ENCODE measurements at places on chromosomes 6 and 20.

GRCh38 chr20:49668181-49668877 lies 45.3 kb downstream of the B4GALT5 start:
- DNase-seq, result no peak

- peak; percentile 81 for DNase-seq
Observed at GRCh38 chr20:13022401-13023155, 13.8 kb downstream of the SPTLC3 start.

- DNase-seq, result no peak
Observed at GRCh38 chr20:58893355-58894120, 41.0 kb downstream of the GNAS start.

DNA sequence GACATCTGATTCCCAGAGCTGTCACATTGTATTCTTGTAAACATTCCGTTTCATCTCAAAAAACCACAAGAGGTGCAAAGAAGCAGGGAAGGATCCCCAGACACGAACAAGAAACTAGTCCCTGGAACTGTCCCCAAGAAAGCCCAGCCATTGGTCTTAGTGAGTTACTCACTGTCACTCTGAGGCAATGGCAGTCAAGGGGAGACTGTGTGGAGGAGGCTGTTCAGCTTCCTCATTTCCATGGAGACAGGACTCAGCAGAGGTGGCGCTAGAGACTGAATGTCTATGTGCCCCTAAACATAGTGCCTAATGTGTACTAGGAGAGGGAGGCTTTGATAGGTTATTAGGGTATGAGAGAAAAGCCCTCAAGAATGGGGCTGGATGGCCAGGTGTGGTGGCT lies 11.1 kb downstream of the ULBP1 start:
- no peak for DNase-seq

DNA sequence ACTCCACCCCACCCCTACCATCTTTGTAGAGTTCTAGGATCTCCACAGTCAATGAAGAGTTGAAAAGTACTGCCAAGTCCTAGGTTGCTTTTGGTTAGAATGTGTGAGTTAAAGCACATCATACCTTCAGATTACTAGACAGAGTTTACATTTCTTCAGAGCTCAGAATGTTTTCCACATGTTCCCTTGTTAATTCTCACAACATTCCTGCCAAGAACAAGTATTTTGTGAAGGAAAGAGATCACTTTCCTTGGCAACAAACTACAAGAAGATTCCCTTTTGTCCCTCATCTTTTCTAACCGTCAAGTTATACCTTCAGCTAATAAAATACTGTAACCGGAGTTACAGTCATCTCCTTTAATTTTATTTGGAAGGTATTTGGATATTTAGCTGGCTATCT lies 266.8 kb downstream of the ZFAND3 start:
- no peak for DNase-seq

GRCh38 chr6:84870672-84871071 lies 106.3 kb upstream of the TBX18 start:
- DNase-seq, result no peak

GRCh38 chr20:25275813-25276532 lies 28.1 kb downstream of the PYGB start:
- no peak for DNase-seq

- DNase-seq, result no peak
Observed at GRCh38 chr6:30543821-30544220, 12.5 kb downstream of the GNL1 start.

GRCh38 chr6:122678841-122679240 lies 68.6 kb downstream of the PKIB start:
- no peak for DNase-seq

DNA sequence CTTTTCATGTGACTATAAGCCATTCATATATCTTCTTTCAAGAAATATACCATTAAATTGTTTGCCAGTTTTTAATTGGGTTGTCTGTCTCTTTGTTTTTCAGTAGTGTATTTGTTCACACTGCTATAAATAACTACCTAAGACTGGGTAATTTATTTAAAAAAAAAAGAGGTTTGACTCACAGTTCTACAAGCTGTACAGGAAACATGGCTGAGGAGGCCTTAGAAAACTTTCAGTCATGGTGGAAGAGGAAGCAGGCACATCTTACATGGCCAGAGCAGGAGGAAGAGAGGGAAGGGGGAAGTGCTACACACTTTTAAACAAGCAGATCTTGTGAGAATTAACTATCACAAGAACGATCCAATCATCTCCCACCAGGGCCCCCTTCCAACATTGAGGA lies 255.3 kb downstream of the EPM2A start:
- no peak for DNase-seq

GRCh38 chr6:75292555-75292954 lies 8.0 kb upstream of the TMEM30A start:
- DNase-seq, result no peak

- DNase-seq, result no peak
Observed at GRCh38 chr20:36736451-36737182, 9.3 kb downstream of the NDRG3 start.

DNA sequence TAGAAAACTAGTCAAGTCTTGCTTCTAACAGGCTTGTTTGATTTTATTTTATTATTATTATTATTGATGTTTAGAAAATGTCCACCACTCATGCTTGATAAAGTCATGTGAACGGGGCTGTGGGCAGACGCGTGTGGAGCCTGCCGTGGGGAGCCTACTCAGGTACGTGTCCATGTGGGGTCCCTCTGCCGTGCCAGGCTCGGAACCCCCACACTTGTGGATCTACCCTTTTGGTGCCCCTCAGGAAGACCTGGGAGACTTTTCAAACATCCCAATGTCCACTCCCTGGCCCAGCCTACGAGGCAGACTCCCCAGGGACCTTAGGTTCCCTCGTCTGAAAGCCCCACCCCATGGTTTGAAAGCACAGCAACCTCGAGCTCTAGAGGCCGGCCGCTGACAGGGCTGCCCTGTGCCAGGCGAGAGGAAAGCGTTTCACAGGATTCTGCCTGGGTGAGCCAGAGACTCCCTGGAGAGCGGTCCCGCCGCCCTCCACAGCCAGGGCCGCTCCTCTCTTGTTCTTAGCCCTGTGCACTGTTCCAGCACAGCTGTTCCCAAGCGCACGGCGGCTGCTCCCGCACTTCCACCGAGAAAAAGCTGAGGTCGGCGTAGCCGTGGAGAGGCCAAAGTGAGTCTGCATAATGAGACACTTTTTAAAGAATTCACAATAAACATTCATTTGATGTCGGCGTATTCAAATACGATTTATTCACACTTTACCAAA lies 249.7 kb downstream of the TTLL2 start:
- DNase-seq, result no peak

GRCh38 chr6:79425589-79426311 lies 111.5 kb downstream of the LCA5 start:
- no peak for DNase-seq

- no peak for DNase-seq
Observed at GRCh38 chr6:14202947-14203346, 85.4 kb downstream of the CD83 start.

- peak; percentile 85 for DNase-seq
Observed at GRCh38 chr6:145749632-145750031, 14.3 kb upstream of the EPM2A start.

DNA sequence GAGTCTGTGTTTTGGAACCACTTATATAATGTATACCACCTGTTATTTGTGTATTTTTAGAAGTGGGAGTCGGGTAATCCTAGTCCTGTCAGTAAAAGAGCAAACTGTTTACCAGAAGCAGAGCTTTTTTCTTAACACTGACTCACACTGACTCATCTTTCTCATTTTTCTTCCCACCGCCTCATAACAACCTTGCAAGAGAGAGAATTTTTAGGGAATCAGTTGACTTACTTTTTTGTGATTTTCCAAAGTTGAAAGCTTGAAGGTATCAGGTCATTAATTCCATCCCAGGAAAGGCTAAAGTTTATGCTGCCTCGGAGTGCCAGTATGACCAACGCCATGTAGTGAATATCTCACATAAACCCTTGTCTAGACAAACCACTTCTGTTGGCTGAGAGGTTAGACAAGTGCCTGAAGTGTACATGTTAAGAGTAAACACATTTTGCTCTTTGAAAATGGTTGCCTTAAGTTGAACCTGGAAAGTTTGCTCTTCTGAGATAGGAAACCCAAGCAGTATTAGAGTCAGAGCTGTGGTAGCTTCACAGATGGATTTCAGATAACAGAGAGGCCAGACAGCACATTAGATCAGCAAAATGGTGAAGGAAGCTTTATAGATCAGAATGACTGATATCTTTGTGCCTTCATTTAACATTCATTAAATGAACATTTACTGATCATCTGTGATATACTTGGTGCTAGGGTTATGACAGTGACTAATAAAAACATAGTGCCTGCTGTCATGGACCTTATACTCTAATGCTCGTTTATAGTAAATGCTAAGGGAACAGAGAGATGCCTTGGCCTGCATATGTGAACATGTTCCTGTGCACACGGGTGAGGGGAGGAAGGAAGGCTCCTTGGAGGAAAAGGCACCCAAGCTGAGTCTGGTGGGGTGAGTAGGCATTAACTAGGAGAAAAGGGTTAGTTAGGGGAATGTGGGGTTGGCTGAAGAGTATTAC lies 29.1 kb upstream of the PKIG start:
- peak; percentile 86 for DNase-seq

- no peak for DNase-seq
Observed at GRCh38 chr6:137522198-137522798, 28.1 kb upstream of the OLIG3 start.

- DNase-seq, result peak; percentile 49
Observed at GRCh38 chr6:158803733-158804143, 15.4 kb downstream of the EZR start.

DNA sequence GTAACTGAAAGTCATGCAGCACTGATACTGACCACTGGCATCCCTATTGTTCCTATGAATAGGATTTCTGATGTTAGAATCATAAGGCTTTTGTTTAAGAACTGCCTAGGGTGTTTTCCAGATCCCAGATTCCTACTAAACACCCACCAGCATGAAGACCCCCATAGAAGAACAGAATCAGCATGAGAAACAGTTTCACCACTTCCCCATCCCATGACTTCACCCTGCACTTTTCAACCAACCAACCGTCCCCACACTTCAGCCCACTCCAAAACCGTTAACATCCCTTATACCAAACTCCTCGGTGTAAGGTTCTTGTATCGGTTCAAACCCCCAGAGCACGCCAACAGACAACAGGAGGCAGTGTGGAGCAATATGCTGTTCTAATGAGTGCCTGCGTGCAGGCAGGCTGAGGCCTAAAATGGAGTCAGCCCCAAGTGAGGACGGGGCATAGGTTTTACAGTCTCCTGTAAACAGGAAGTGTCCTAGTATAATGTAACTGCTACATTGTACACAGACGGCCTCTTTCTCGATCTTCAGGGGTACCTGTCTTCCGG lies 11.4 kb upstream of the SSTR4 start:
- no peak for DNase-seq

DNA sequence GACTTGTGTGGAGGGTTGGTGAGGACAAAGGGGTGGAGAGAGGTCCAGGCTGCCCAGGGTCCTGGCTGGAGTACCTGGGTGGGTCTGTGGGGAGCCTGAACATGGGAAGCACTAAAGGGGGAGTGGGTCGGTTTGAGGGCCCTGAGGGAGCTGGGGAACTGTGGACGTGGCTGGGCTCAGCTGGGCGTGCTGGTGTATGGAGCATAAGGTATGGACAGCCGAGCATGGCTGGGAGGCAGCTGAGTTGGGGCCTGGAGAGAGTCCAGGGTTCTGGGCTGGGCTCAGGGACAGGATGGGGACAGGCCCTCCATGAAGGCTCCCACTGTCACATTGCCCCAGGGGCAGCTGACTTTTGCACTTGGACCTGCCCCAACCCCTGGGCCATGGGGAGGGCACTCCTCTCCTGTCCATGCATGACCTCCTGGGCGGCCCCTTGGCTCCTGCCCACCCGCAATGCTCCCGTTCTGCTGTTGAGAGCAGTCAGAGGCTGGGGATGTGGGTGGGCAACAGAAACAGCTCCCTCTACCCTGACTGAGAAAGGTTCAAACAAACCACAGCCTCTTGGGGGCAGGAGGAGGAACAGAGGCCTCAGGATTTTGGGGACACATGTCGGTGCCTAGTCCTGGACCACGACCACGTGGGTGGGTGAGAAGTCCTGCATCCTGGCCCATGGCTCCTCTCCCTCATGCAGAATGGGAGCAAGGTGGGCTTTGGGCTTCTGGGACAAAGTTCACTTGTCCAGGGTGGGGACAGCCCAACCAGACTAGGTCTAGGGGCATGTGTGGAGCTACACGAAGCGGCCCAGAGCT lies 4.5 kb downstream of the C20orf204 start:
- DNase-seq, result no peak

- DNase-seq, result no peak
Observed at GRCh38 chr6:134642279-134642678, 307.6 kb downstream of the ALDH8A1 start.

DNA sequence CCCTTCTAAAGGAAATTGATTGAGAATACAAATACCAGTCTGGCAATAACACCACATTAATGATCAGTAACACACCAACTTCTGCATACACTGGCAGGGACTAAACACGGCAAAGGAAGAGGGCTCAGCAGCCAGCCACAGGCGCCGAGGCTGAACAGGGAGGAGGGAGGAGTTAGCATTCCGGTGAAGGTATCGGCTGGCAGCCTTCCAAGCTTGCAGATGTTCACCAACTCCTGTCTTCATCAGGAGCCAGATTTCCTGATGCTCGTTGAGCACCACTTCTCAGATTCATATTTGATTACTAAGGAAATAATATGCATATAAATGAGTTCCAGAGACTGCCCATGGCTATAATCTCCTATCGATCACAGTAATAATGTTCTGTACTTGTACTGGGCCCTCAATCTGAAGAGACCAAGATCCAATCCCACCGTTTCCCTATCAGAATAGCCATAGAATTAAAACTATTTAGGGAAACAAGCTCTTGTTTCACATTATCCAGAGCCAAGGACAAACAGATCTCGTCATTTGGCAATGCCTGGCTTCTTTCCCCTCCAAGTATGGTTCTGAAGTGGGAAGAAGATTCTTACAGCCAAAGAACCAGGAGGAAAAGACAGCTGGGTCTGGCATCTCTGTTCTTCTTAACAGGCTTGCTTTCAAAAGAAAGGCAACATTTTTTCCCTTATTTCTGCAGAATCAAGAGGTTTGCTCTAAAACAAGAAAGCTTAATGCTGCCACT lies 42.2 kb downstream of the GFOD1 start:
- no peak for DNase-seq

DNA sequence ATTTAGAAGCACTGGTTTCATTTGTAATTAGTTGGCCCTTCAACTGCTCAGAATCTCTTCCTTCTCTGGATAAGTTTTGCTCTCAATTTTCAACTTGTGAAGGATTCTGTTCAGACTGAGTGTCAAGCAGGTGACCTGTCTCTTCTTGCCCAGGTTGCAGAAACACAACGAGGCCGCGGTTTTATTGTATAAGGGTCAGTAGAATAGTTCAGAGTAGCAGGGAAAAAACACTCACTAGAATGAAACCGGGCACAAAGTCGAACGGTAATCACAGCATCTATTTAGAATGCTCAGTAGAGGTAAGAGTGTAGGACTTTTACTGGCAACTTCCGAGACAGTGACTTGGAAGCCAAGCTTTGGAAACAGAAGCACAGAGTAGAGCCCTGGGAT lies 17.9 kb upstream of the GFOD1 start:
- DNase-seq, result no peak

- no peak for DNase-seq
Observed at GRCh38 chr6:81785377-81785776, 32.9 kb upstream of the TENT5A start.
